ENCODE measurements at places on chromosomes 2 and 18. TPM values are rescaled to one million over a fixed set of nuclear protein-coding genes. Genes with fewer than 3 reads are reported as not detected.

PEX13 gene
- total RNA-seq = 18.6 TPM

- DNase-seq = no peak
These were observed 82.5 kb downstream of the SPRED2 start for GRCh38 chr2:65349863-65350262.

SPDYA gene
- 1.2 TPM for total RNA-seq

- no peak for DNase-seq
These were observed 113.5 kb downstream of the NEB start for GRCh38 chr2:151620761-151621160.

GREB1L gene
- total RNA-seq = not detected

DHRS9 gene
- not detected for total RNA-seq

DNA sequence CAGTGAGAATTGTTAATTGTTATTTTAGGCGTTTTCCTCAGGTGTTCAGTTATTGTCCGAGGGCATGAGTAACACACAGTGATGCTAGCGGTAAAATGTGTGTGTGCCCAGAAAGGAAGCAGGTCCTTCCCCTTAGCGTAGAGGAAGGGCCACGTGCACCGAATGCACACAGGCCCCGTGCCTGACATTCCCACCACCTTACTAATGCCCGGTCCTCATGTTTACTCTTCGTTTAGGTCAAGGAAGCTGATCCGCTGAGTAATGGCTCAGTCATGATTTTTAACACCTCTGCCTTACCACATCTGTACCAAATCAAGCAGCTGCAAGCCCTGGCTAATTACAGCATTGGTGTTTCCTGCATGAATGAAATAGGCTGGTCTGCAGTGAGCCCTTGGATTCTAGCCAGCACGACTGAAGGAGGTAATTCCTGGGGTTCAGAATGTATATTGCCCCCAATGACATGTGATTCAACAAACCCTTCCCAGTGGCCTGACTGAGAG, 76.7 kb downstream of the MERTK start:
- no peak for DNase-seq

GRCh38 chr18:53780666-53781065, 443.8 kb downstream of the MBD2 start:
- DNase-seq = no peak

GRCh38 chr18:47050468-47050867, 15.0 kb upstream of the ELOA2 start:
- DNase-seq = peak; percentile 34

TRPM8 gene
- total RNA-seq = not detected

DNA sequence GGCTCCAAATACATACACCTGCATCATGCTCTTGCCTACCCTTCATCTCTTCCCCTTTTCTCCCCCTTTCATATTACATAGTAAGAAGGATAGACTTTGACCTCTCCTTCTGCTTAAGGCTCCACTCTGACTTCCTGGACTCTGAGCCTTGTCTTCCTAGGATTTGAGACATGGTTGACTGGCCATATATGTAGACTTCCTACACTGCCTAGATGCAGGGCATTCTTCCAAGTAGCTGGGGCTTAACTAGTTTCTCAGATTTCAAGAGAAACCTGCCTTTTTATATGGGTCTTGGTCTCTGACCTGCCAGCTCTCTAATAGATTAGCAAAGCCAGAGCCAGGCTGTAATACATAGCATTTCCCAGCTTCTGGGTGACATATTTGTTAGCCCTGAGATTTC, 35.4 kb upstream of the CYP26B1 start:
- DNase-seq = no peak

- no peak for DNase-seq
These were observed 80.1 kb downstream of the FIGN start for GRCh38 chr2:163655667-163656066.

GRHL1 gene
- 0.55 TPM for total RNA-seq

CD28 gene
- total RNA-seq = 25.6 TPM

DNA sequence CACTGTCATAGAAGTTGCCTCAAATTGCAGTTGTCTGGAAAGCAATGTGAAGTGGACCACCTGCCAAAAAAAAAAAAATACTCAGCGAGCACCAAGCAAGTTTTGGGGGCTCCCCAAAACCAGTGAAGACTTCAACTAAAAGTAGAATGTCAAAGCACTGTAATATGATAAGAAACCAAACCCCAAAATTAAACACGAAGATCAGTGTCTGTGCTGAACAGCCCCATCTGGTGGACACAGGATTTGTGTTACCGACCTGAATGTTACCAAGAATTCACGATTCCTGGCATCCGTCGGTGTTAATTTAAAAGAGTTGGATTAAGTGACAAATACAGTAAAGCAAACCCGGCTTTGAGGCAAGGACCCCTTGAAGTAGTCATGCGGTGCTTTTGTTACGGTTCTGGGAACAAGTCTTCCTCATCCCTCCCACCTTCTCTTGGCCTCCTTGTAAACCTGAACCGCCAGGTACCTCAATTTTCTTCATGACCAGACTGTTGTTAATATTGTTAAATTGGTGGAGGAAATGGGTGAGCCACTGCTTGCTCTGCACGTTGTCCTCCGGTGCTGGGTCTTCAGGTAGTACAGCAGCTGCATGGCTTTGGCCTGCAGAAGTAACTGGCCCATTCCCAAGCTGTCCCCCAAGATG, 31.3 kb upstream of the SSB start:
- peak; percentile 78 for DNase-seq

TUBA4A gene
- total RNA-seq = 292 TPM

Measured in activated CD8-positive, alpha-beta T cell treated with anti-CD3 and anti-CD28 coated beads, Interleukin-2, amount 10 ng/mL, durations not matched to agents 7 days and 5 days (primary cell).